Stimulated activated CD8-positive, alpha-beta memory T cell treated with anti-CD3 and anti-CD28 coated beads, Interleukin-12 subunit alpha, Interleukin-12 subunit beta, amount 100 ng/mL, for 1 hour (primary cell): ENCODE measurements at places on chromosomes 3 and 15.

GRCh38 chr3:25587526-25587925 is 77.2 kb downstream of the TOP2B start:
- DNase-seq: no peak

- no peak for DNase-seq
These were observed 657.5 kb upstream of the NECTIN3 start for GRCh38 chr3:110413807-110414748.

- DNase-seq: no peak
These were observed 107.5 kb downstream of the SRGAP3 start for GRCh38 chr3:9141928-9142289.

DNA sequence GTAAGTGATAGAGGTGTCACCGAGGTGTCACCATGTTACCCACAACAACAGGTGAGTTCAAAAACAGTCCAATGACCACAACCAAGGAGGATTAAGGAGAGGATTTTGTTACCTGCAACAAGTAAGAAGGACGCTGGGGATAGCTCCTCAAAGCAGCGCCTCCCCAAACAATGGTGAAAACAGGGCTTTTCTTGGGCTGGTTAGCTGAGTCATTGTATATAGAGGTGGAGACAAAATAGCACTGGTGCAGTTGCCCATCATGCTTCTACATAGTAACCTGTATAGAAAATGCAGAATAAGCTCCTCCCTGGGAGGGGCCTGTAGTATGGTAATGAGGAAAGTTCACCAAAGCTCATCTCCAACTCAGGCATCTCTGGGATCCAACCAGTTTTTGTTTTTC is 116.9 kb upstream of the EIF1B start:
- no peak for DNase-seq

DNA sequence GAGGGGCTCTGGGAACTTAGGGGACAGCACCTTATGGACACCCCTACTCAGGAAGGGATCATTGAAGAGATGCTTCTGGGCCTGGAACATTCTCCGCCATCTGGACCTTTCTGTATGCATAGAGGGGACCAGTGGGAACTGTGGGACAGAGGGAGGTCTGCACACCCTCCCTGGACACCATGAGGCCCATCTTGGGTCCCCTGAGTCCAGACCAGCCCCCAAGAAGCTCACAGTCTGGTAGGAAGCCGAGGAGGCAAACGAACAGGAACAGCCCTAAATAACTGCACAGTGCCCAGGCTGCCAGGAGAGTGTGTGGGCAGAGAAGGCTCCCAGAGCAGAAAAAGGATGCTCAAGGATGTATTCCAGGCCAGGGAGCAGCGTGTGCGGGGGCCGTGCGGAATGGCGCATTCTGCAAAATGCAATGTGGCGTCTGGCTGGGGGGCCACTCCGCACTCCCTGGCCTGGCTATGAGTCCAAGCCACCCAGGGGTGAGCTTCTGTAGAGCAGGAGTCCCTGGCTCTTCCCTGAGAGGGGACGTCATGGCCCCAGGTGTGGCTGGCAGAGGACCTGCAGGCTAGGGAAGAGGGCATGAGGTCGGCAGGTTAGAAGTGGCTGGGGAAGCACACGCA is 24.5 kb upstream of the KLF13 start:
- DNase-seq: no peak

- DNase-seq: no peak
These were observed 66.2 kb downstream of the KLF13 start for GRCh38 chr15:31392761-31393401.
